ENCODE measurements at places on chromosomes 1 and 21. TPM values are rescaled to one million over a fixed set of nuclear protein-coding genes. Genes with fewer than 3 reads are reported as not detected.

- DNase-seq = no peak
- no peak overlapping the region for H3K27ac ChIP-seq
- no peak overlapping the region for H3K4me3 ChIP-seq
- H3K4me1 ChIP-seq = no peaks in the 10 kb centered on the region
- H3K27me3 ChIP-seq = no peaks in the 10 kb centered on the region
Observed at GRCh38 chr1:36510418-36510817, 27.7 kb upstream of the CSF3R start.

DNA sequence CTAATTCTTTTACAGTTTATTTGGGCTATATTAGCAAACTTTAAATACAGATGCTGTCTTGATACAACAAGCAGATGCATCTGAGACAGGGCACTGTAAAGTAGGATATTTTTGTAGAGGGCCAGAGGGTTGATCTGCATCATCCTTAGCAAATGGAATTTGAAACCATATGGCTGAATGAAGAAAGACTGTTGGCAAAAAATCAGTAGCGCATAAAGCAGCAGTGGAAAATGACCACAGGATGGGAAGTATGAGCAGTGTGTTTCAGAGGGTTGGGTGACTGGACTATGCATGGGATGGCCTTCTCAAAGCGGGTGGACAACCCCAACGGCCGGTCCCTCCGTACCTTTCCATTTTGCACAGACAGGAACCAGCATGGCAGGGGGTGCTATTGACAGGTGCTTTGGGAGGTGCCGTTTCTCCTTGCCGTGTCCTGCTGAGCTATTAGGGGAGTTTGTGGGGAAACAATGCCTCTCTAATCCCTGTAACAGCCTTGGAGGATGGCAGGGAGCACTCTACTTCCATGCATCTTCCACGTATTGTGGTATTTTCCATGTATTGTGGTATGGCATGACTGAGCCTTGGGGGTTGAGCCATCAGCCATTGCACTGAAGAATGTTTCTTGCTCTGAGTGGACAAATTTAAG lies 5.9 kb downstream of the LRRC8B start:
- H3K27ac ChIP-seq = no peak overlapping the region
- DNase-seq = no peak
- H3K27me3 ChIP-seq = no peaks in the 10 kb centered on the region
- H3K4me3 ChIP-seq = no peak overlapping the region
- H3K36me3 ChIP-seq = no peaks in the 10 kb centered on the region

DNA sequence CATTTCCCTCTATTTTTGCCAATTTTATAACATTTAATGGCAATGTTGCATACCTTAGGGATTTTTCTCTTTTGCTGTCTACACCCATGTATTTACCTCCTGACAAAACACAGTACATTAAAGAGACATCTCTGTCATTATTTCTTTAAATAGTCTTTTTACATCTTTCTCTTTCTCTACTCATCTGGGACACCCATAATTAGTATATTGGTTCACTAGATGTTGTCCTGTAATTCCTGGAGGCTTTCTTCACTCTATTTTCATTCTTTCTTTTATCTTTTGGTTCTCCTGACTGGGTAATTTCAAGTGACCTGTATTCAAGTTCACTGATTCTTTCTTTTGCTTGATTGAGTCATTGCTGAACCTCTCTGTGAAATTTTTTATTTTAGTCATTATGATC lies 74.3 kb downstream of the FCRL5 start:
- no peak overlapping the region for H3K27ac ChIP-seq
- no peak overlapping the region for H3K4me3 ChIP-seq
- DNase-seq = no peak
- H3K27me3 ChIP-seq = no peaks in the 10 kb centered on the region
- no peaks in the 10 kb centered on the region for H3K4me1 ChIP-seq
- no peaks in the 10 kb centered on the region for H3K36me3 ChIP-seq

- peak overlapping the region; percentile 43 for H3K27ac ChIP-seq
- DNase-seq = no peak
- no peak overlapping the region for H3K4me3 ChIP-seq
- no peaks in the 10 kb centered on the region for H3K27me3 ChIP-seq
- peaks cover 16% of the 10 kb centered on the region for H3K4me1 ChIP-seq
- H3K36me3 ChIP-seq = peaks cover 16% of the 10 kb centered on the region
Observed at GRCh38 chr1:160360227-160360695, 6.6 kb upstream of the NHLH1 start.

- H3K36me3 ChIP-seq = no peaks in the 10 kb centered on the region
- H3K4me1 ChIP-seq = peaks cover 6% of the 10 kb centered on the region
- no peak overlapping the region for H3K4me3 ChIP-seq
- H3K27ac ChIP-seq = no peak overlapping the region
- H3K27me3 ChIP-seq = no peaks in the 10 kb centered on the region
Observed at GRCh38 chr1:115790846-115791245, 22.3 kb upstream of the CASQ2 start.

DNA sequence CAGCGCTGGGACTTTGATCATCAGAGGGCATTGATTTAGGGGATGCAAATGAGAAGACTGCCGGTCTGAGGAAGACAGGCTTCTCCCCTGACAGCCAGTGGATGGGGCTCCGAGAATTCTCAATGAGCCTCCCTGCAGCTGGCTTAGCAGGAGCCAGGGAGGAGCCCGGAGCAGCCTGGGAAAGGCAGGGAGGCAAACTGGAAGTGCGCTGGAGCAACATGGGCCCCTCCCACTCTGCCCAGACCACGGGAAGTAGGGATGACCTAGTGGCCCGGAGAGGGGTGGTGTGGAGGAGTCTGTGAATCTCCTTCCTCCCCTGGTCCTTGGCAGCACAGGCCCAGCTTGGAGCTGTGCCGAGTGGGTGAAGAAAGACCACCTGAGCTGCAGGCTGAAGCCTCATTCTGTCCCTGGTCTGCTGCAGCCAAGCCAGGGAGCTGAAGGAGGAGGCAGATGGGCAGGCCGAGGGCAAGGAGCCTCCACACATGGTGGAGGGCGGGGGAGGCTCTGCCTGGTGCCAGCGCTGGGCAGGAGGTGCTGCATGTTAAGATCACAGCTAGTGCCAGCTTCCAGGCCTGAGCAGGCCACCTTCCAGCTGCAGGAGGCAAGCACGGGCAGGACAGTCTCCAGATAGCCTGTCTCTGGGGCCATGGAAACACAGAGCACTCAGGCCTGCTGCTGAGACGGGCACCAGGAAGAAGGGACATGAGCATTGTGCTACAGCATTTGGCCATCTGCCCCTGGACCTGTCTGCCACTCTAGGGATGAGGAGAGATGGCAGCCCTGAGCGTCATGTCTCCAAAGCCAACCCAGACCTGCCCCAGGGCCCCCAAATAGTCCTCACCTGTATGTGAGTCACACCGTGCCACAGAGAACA lies 12.2 kb upstream of the CLSTN1 start:
- H3K27me3 ChIP-seq = no peaks in the 10 kb centered on the region
- H3K36me3 ChIP-seq = no peaks in the 10 kb centered on the region
- no peak overlapping the region for H3K4me3 ChIP-seq
- no peak overlapping the region for H3K27ac ChIP-seq
- peak; percentile 46 for DNase-seq

DNA sequence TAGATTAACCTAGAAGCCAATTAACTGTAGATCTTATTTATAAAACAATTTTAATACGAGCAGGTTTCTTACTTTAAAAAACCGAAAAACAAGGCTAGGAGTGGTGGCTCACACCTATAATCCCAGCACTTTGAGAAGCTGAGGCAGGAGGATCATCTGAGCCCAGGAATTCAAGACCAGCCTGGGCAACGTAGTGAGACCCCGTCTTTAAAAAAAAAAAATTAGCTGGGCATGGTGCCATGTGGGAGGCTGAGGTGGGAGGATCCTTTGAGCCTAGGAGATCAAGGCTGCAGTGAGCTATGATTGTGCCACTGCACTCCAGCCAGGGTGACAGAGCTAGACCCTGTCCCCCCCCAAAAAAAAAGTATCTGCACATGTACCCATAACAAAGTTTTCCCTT lies 89.3 kb upstream of the QSOX1 start:
- H3K4me1 ChIP-seq = no peaks in the 10 kb centered on the region
- H3K27me3 ChIP-seq = no peaks in the 10 kb centered on the region
- peaks cover 64% of the 10 kb centered on the region for H3K36me3 ChIP-seq
- H3K4me3 ChIP-seq = no peak overlapping the region
- no peak overlapping the region for H3K27ac ChIP-seq

- no peak for DNase-seq
- no peaks in the 10 kb centered on the region for H3K4me1 ChIP-seq
- no peaks in the 10 kb centered on the region for H3K36me3 ChIP-seq
Observed at GRCh38 chr1:34199927-34200326, 23.2 kb downstream of the C1orf94 start.

DNA sequence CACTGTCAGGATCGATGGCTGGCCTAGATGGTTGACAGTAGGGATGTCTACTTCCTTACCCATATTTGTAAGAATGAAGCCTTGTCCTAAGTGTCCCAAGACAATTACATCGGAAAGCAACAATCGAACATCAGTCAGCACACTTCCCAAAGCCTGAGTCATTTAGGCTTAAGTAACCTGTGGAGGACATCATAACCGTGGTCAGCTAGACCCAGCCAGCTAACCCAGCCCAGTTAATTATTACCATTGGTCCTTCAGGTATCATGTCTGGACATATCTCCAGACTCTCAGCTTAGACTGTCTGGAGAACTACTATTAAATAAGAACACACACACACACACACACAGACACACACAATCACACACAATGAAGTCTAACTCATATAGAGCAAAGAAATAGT lies 264.7 kb downstream of the TRABD2B start:
- H3K27ac ChIP-seq = no peak overlapping the region
- no peak for DNase-seq
- H3K27me3 ChIP-seq = peaks cover 82% of the 10 kb centered on the region

- H3K27me3 ChIP-seq = no peaks in the 10 kb centered on the region
- no peak for DNase-seq
- no peaks in the 10 kb centered on the region for H3K36me3 ChIP-seq
- H3K27ac ChIP-seq = no peak overlapping the region
- no peaks in the 10 kb centered on the region for H3K4me1 ChIP-seq
Observed at GRCh38 chr1:38153778-38154470, 107.3 kb upstream of the POU3F1 start.

CD247 gene
- 0.80 TPM for total RNA-seq
